ENCODE measurements at places on chromosomes 16 and 17. TPM values are rescaled to one million over a fixed set of nuclear protein-coding genes. Genes with fewer than 3 reads are reported as not detected.

- no peak for DNase-seq
Measured at GRCh38 chr16:57711346-57711745, 16.7 kb downstream of the DRC7 start.

GRCh38 chr16:12629271-12629670, 174.4 kb downstream of the CPPED1 start:
- DNase-seq = no peak

DNA sequence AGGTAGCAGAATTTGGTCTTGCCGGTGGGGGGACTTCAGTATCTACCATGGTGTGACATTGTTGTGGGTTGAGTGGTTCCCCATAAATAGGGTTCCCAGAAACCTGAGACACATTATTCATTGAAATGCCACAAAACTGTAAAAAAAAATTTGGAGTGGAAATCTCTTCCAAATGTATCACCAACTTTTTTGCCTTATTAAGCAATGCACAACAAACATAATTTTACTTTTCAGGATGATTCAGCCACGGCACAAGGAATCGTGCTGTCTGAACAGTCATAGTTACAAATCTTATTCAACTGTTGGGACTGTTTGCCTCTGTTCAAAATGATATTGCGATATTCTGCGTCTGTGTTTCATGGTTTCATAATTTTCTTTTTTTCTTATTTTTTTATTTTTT, 181.2 kb downstream of the NTN1 start:
- no peak for DNase-seq

- no peak for DNase-seq
Measured at GRCh38 chr16:2082983-2083364, 35.2 kb downstream of the TSC2 start.

DNA sequence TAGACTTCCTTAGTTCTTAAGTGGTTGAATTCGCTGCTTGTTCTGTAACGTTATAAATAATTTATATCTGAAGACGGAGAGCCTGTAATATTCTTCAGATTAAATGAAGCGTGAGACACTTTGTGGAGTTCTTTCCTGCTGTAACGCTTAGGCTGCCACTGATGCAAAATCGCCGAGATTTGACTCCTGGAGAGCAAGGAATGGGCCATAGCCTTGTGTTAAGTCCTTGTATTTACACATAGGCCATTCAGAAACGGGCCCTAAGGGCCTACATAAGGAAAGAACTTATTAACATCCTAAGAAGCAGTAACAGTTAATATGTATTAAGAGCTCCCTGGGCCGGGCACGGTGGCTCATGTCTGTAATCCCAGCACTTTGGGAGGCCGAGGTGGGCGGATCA, 936 bp downstream of the EMC6 start:
- no peak for DNase-seq

DNA sequence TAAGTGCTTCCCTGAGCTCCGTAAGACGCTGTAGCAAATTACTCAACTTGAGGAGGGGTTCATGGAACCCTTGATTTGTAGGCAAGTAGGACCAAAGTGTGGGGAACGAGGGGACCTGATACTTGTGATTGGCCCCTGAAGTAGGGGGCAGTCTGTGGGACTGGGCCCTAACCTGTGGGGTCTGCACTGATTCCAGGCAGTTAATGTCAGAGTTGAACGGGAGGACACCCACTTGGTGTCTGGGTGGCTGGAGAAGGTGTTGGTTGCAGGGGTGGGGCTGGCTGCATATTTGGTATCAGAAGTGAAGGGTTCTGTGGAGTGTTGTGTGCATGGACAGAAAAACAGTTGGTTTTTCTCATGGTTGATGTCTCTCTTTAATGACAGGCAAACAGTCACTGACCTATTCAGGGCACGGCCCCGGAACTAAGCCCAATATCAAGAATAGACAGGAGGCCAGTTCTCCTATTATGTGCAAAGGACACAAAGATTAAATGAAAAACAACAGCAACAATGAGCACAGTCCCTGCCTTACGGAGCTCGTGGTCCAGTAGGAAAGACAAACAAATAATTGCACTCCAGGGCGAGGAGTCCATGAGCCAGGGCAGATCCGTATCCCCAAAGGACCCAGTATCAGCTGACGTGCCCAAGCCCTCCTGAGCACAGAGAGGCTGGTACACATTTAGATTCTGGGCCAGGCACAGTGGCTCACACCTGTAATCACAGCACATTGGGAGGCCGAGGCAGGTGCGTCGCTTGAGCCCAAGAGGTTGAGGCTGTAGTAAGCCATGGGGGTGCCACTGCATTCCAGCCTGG, 19.2 kb downstream of the MXRA7 start:
- no peak for DNase-seq

- DNase-seq = no peak
Measured at GRCh38 chr16:78478267-78478861, 378.9 kb downstream of the WWOX start.

- DNase-seq = no peak
Measured at GRCh38 chr17:27770877-27771276, 29.5 kb downstream of the NOS2 start.

DNA sequence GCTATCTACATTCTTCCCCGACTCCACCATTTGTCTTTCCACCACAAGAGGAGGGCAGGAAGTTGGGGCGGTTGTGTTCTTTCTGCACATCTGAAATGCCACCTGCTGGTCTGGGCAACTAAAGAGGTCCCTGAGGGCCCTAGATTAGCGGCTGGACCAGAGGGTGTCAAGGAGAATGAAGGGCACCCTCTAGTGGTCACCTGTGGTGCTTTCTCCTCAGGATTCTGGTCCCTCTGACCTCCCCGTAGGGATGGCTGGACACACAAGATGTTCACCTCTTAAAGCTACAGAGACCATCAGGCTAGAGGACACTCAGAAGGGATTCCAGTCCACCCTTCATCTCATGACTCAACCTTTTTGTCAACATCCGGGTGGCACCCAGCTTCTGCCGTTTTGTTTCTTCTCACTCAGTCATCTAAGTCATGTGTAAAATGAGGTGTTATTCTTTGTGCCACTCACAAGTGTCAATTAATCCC, 2.9 kb upstream of the SCIMP start:
- DNase-seq = peak; percentile 77

DNA sequence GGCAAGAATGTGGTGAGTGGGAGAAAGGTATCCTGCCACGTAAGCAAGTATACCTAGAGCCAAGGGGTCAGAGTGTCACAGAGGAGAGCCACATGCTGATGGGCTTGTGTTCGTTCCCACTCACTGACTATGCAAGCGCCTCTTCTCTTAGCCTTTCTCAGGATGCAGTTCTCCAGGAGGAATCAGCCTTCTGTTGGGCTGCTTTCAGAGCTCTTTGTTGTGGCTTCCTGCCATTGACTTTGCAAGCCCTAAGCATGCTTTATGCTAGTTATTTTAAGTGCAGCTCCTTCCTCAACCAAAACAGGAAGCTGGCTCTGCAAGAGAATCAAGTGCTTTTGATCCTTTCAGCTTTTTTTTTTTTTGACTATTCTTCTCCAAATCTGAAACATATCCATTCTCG, 66.6 kb downstream of the SIAH1 start:
- no peak for DNase-seq

DNA sequence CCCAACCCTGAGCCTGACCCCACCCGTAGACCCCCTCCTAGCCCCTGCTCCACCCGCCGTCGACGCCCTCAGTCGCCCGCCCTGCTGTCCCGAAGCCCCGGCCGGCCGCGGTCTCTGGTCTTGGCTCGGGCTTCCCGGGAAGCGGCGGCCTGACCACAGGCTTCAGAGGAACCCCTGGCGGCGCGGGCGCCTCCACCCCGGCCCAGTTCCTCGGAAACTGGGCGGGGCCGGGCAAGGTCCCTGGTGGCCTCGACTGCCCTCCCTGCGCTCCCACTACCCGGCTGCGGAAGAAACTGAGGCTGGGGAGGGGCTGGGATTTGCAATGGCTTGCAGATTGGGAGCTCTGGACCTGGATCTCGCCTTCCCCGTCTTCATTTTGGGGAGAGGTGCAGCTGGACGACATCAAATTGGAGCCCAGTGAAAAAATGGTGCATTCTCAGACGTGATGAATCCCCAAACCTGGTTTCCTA, 692 bp upstream of the SOCS1 start:
- peak; percentile 70 for DNase-seq

GRCh38 chr17:1344521-1344920, 55.5 kb downstream of the YWHAE start:
- no peak for DNase-seq

DNA sequence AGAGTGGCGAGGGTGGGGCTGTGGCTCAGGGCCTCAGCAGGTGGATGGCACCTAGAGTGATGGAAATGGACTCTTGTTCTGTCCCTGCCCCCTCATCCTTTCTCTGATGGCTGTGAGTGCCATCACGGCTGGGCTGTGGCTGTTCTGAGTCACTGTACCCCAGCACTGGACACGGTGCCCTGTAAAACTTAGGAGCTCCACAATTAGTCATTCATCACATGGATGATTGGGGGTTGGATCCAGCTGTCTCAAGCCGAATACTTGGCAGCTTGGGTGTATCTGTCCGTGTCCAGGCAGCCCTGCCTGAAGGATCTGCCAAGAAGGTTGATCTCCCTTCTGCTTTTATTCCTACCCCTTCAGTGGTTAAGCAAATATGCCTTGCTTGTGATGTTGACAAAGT, 295.5 kb upstream of the EEF2KMT start:
- DNase-seq = no peak

GRCh38 chr17:66398617-66399016, 96.2 kb downstream of the PRKCA start:
- no peak for DNase-seq

DNA sequence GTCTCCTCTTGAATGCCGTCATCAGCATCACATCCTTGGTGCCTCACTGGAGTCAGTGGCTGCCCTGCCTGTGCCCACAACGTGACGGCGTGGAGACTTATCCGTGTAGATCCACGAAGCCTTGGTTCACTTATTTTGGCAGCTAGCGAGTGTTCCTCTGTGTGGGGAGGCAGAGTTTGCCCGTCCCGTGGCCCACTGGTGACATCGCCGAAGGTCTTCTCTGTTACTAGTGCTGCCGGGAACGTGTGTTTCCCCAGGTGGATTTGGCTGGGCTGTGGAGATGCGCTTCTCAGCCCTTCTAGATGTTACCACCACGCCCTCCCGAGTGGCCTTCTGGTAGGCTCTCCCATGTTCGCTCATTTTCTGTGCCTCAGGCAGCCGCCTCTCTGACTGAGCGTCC, 169.6 kb downstream of the SEC14L1 start:
- DNase-seq = no peak

- no peak for DNase-seq
Measured at GRCh38 chr17:38877130-38877851, 7.4 kb downstream of the LASP1 start.

DNA sequence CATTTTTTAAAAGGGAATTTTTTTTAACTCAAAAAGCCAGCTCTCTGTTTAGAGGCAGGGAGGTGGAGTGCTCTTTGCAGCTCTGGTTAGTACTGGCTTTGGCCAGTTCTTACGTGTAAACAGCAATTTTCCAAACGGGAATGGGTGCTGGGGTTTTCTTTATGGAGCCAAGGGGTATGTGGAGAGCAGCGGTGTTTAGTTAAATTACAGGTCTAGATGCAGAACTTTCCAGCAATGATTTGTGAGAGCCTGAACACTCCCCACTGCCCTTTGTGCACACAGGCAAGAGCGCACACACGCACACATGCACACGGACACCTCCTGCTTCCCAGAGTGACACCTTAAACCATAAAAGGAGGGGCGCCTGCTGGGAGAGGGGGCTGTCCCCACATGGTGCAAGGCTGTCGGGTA, 140.2 kb downstream of the MSI2 start:
- DNase-seq = no peak

GRCh38 chr17:67051155-67051538, 6.8 kb downstream of the CACNG1 start:
- no peak for DNase-seq

- no peak for DNase-seq
Measured at GRCh38 chr17:64182325-64183012, 52.5 kb upstream of the ERN1 start.

DNA sequence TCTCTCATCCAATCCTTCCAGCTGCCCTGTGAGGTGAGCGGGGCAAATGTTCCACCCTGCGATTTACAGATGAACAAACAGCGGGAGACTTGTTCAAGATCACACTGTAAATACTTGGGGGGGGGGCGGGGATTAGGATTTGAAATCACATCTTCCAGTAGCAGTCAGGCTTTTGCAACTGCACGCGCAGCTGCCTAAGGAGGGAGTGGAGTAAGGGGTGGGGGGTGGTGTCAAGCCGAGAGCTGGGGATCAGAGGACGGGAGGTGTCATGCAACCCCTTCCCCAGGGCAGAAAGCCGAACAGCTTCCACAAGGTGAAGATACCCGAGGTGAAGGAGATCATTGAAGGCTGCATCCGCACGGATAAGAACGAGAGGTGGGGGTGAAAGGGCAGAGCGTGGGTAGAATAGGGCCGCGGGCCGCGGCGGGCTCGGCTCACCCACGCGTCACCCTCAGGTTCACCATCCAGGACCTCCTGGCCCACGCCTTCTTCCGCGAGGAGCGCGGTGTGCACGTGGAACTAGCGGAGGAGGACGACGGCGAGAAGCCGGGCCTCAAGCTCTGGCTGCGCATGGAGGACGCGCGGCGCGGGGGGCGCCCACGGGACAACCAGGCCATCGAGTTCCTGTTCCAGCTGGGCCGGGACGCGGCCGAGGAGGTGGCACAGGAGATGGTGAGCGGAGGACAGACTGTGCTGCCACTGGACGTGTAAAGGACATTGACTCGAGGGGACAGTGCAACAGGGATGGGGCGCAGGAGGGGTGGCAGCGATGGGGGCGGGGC, 4.6 kb downstream of the WNK4 start:
- no peak for DNase-seq

- no peak for DNase-seq
Measured at GRCh38 chr16:77868478-77868877, 80.1 kb downstream of the VAT1L start.

TBC1D3 gene
- total RNA-seq = 3.9 TPM

GCGR gene
- not detected for total RNA-seq

GLP2R gene
- not detected for total RNA-seq

CDT1 gene
- total RNA-seq = 50.0 TPM

BRIP1 gene
- 23.1 TPM for total RNA-seq

SGCA gene
- total RNA-seq = not detected

SBK1 gene
- total RNA-seq = 1.1 TPM

FOXL1 gene
- not detected for total RNA-seq

ABCA9 gene
- total RNA-seq = not detected

GRAPL gene
- 5.3 TPM for total RNA-seq

CTRB2 gene
- total RNA-seq = not detected

ANKS4B gene
- not detected for total RNA-seq

MGAT5B gene
- total RNA-seq = 0.59 TPM

TMEM204 gene
- total RNA-seq = 10.7 TPM
